Smooth muscle cell of the coronary artery (primary cell): ENCODE measurements at places on chromosomes 7 and 10. TPM values are rescaled to one million over a fixed set of nuclear protein-coding genes. Genes with fewer than 3 reads are reported as not detected.

MNX1 gene
- total RNA-seq = not detected in 2 replicates

SLC13A4 gene
- 0.08 and 0.12 TPM in 2 replicates for total RNA-seq

TWIST1 gene
- 31.1 and 267 TPM in 2 replicates for total RNA-seq

OR2A42 gene
- under 0.01 TPM in 1 of 2 replicates, not detected in the other for total RNA-seq

PLAC9 gene
- total RNA-seq = 24.6 and 27.2 TPM in 2 replicates

CHRM2 gene
- total RNA-seq = not detected in 2 replicates

MAGI2 gene
- 2.4 and 5.1 TPM in 2 replicates for total RNA-seq

ZWINT gene
- total RNA-seq = 2.3 and 16.1 TPM in 2 replicates

CXCL12 gene
- 197 and 235 TPM in 2 replicates for total RNA-seq

GJD4 gene
- not detected in 2 replicates for total RNA-seq

DYDC2 gene
- total RNA-seq = not detected in 2 replicates

CPA4 gene
- 52.9 and 72.7 TPM in 2 replicates for total RNA-seq

IMMP2L gene
- total RNA-seq = 8.3 and 14.6 TPM in 2 replicates

SDK1 gene
- under 0.01 and 1.8 TPM in 2 replicates for total RNA-seq

OR6V1 gene
- total RNA-seq = not detected in 2 replicates

EGFR gene
- total RNA-seq = 29.3 and 35.5 TPM in 2 replicates

TMEM243 gene
- total RNA-seq = 22.0 and 34.3 TPM in 2 replicates

GBX1 gene
- total RNA-seq = not detected in 2 replicates

SEMA3A gene
- 6.0 and 91.7 TPM in 2 replicates for total RNA-seq

C10orf62 gene
- total RNA-seq = 0.08 TPM in 1 of 2 replicates, not detected in the other

NEUROD6 gene
- total RNA-seq = not detected in 2 replicates

CFTR gene
- not detected in 2 replicates for total RNA-seq

TSPAN15 gene
- total RNA-seq = 1.4 and 3.9 TPM in 2 replicates

SKIDA1 gene
- total RNA-seq = 0.53 and 0.82 TPM in 2 replicates

GPR146 gene
- total RNA-seq = 1.3 and 6.8 TPM in 2 replicates

CHAT gene
- total RNA-seq = not detected in 2 replicates
